ENCODE measurements at places on chromosomes 6 and 20.

DNA sequence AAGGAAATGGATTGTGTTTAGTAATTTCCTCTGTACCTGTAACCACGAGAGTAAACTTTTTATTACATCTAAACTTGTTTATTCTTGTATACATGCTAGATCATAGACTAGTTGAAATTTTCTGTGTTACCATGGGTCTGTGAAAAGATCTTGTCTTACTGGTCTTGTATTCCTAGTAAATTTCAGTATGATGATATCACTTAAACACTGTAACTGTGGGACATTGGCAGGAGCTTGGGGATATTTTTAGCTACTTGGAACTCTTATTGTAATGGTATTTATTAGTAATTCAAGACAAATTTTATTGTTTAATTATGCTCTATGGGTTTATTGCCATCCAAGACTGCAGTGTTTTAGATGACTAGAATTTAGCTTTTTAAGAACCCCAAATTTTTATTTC, 25.9 kb upstream of the TULP4 start:
- DNase-seq: no peak

- DNase-seq: no peak
These were observed 15.2 kb downstream of the EFHC1 start for GRCh38 chr6:52435345-52435744.

- DNase-seq: no peak
These were observed 141.5 kb downstream of the ANKRD60 start for GRCh38 chr20:58086763-58087561.

GRCh38 chr6:125533710-125534397, 215.6 kb upstream of the HEY2 start:
- DNase-seq: no peak

- DNase-seq: no peak
These were observed 904 bp downstream of the MDFI start for GRCh38 chr6:41638935-41639808.

GRCh38 chr6:107943626-107944439, 14.2 kb downstream of the SEC63 start:
- DNase-seq: no peak

GRCh38 chr6:46207174-46207573, 36.4 kb upstream of the ENPP5 start:
- no peak for DNase-seq

GRCh38 chr6:1403851-1404712, 14.7 kb downstream of the FOXF2 start:
- DNase-seq: no peak

DNA sequence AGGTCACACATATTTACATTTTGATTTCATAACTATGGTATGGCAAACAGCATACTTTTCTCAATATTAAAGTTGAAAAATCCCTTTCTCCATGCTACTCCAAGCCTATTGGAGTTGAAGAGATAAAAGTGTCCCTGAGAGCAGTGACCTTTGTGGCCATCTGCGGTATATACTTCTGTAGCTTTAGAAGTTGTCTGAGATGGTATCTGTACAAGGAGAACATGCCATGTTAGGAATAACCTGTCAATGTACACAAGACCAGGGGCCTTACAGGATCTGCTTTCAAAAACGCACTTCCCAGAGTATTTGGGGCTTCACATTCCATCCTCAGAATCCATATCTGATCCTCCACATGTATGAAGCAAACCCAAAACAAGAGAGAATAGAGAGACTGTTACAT, 226.7 kb downstream of the MEI4 start:
- no peak for DNase-seq

- no peak for DNase-seq
These were observed 433.2 kb upstream of the SPTLC3 start for GRCh38 chr20:12575352-12576095.

Measured in activated naive CD4-positive, alpha-beta T cell (primary cell).